Spinal cord (tissue), 10 donors: ENCODE measurements at places on chromosomes 12 and 14. TPM values are rescaled to one million over a fixed set of nuclear protein-coding genes. Genes with fewer than 3 reads are reported as not detected.

Gene TMEM132D
- 15.7 TPM for polyA plus RNA-seq

Gene RFLNA
- polyA plus RNA-seq = 20.0 TPM

Gene TAS2R43
- polyA plus RNA-seq = 0.42 TPM

Gene MYO1H
- polyA plus RNA-seq = 0.90 TPM

Gene OAS3
- polyA plus RNA-seq = 7.4 TPM

Gene AEBP2
- polyA plus RNA-seq = 21.9 TPM

Gene ETV6
- 9.9 TPM for polyA plus RNA-seq

Gene RDH5
- 18.3 TPM for polyA plus RNA-seq

Gene FITM1
- polyA plus RNA-seq = 1.1 TPM

Gene SERPINA3
- 0.78 TPM for polyA plus RNA-seq

Gene GPR162
- 113 TPM for polyA plus RNA-seq
